ENCODE measurements at places on chromosomes 11 and 22. TPM values are rescaled to one million over a fixed set of nuclear protein-coding genes. Genes with fewer than 3 reads are reported as not detected.

The OR5A1 gene
- not detected for total RNA-seq

The CDC45 gene
- total RNA-seq, result 0.56 TPM

The SYCE3 gene
- total RNA-seq, result not detected

The GLYAT gene
- total RNA-seq, result 65.0 TPM

The HEPN1 gene
- not detected for total RNA-seq

The SULT4A1 gene
- not detected for total RNA-seq

The GRM5 gene
- total RNA-seq, result not detected

The CDC42BPG gene
- 1.00 TPM for total RNA-seq

The KIAA0930 gene
- total RNA-seq, result 55.8 TPM

The OR51B2 gene
- not detected for total RNA-seq

The CD3E gene
- 0.56 TPM for total RNA-seq

The SCGB1D2 gene
- total RNA-seq, result not detected

The P2RX6 gene
- 0.09 TPM for total RNA-seq

The SLC29A2 gene
- 0.49 TPM for total RNA-seq

The TIMM10 gene
- 19.6 TPM for total RNA-seq

The C22orf42 gene
- not detected for total RNA-seq

The BIK gene
- 0.31 TPM for total RNA-seq

The KDM4E gene
- total RNA-seq, result not detected

The C11orf42 gene
- not detected for total RNA-seq

The GRAMD1B gene
- 1.0 TPM for total RNA-seq

The NXPE1 gene
- total RNA-seq, result not detected

The MMP10 gene
- not detected for total RNA-seq

The NXF1 gene
- total RNA-seq, result 28.4 TPM

The ART1 gene
- not detected for total RNA-seq

The BCO2 gene
- 33.3 TPM for total RNA-seq

The BTG4 gene
- total RNA-seq, result not detected
